Central memory CD4-positive, alpha-beta T cell (primary cell): ENCODE measurements at places on chromosomes 12 and 14.

GRCh38 chr12:6684609-6685008 lies 4.6 kb downstream of the ZNF384 start:
- peak; percentile 42 for DNase-seq

DNA sequence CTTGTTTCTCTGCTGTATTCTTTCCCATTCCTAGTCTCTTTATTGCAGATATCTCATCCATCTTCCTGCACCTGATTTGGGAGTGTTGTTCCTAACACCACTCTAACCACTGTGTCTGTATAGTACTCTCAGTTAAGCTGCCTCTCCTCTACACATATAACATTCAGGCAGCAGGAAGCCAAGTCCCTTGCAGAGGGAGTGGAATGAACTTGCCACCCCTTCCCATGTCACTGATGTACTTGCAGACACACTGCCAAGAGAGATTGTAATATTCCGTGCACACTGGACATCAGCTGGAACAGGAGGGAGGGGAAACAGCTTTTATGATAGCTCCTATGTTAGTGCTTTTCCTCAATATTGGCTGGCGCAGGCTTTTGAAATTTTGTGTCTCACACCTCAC lies 281.6 kb upstream of the E2F7 start:
- DNase-seq = no peak

DNA sequence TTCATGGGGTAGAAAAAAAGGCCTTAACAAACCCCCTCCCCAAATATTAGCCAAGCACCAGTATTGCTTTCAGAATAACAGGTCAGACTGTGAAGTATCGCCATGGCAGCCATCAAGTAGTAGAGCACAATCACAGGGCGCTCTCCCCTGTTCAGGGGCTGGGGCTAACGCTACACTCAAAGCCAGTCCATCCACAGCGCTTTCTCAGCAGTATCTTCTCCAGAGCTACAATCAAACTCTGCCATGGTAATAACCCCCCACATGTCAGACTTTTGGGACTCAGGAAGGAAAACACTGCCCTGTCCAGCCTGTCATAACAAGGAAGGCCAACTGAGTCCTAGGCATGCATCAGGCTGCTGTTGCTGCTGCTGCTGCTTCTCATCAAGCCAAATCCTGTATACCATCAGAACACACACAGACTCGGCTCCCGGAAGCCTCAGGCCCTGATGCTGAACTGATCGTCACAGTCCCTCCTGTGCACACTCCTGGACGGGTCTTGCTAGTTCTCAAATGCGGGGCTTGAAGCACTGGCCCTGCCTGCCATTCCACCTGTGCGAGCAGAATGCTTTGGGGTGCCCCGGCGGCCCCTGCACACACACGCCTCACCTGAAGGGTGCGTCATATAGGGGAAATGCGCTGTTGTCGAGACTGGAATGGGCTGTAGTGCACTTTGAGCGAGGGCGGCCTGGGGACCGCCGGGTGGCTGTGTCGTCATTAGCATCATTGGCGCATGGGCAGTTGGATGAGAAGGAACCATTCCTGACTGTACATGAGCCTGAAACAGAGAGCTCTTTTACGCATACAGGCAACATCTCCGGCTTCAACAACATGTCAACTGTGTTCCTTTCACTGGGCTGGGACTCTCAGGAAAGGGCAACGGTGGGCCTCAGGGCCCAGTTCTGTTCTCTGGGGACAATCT lies 47.6 kb downstream of the SH2B3 start:
- no peak for DNase-seq

DNA sequence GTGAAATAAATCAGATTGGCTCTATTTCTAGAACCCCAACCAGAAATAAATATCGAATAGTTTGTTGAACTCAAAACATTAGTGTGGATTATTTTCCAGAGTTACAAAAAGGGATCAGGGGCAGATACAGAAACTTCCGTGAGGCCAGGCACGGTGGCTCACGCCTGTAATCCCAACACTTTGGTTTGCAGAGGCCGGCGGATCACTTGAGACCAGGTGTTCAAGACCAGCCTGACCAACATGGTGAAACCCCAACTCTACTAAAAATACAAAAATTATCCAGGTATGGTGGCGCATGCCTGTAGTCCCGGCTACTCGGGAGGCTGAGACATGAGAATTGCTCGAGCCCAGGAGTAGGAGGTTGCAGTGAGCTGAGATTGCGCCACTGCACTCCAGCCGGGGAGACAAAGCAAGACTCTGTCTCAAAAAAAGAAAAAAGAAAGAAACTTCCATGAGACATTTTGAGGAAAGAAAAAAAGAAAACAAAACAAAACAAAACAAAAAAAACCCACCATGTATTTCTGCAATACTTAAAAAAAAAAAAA lies 2.1 kb downstream of the FBXO21 start:
- DNase-seq = no peak

- no peak for DNase-seq
Measured at GRCh38 chr14:60183138-60183537, 17.9 kb upstream of the DHRS7 start.

- no peak for DNase-seq
Measured at GRCh38 chr14:94020267-94020666, 5.9 kb upstream of the OTUB2 start.

GRCh38 chr12:117727301-117727700 lies 241.5 kb downstream of the KSR2 start:
- no peak for DNase-seq

DNA sequence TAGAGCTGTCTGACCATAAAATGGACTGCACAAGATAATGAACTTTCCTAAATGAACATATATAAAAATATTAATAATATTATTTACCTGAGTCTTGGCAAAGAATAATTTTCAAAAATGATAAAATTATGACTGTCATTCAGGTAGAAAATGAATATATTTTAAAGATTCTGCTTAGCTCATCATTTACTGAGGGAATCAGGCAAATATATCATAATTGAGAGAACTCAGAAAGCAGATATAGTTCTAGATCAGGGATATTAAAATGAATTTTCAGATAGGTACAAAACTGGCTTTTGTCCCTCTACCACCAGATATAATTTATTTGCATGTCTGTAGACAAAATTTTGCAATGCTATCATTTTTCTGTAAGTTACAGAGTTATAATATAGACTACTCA lies 86.1 kb upstream of the CPM start:
- no peak for DNase-seq

GRCh38 chr14:100698666-100699448 lies 27.8 kb upstream of the DLK1 start:
- no peak for DNase-seq

DNA sequence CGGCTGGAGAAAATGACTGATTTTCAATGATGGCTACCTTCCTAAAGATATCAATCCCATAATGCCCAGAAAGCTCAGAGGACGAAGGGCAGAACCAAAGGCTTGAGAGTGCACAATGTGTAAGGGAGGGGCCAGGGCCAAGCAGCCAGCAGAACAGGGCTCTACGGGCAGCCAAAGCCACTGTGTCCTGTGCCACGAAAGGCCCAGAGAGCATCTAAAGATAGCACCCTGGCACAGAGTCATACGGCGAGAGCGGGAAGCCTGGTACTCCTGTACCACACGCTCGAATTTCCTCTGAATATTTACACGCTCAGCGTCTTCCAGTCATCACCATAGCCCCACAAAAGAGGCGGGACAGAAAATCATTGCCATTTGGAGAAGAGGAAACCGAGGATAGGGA lies 39.5 kb downstream of the PRMT8 start:
- DNase-seq = no peak

- no peak for DNase-seq
Measured at GRCh38 chr12:53048033-53048779, 1.7 kb upstream of the TNS2 start.

DNA sequence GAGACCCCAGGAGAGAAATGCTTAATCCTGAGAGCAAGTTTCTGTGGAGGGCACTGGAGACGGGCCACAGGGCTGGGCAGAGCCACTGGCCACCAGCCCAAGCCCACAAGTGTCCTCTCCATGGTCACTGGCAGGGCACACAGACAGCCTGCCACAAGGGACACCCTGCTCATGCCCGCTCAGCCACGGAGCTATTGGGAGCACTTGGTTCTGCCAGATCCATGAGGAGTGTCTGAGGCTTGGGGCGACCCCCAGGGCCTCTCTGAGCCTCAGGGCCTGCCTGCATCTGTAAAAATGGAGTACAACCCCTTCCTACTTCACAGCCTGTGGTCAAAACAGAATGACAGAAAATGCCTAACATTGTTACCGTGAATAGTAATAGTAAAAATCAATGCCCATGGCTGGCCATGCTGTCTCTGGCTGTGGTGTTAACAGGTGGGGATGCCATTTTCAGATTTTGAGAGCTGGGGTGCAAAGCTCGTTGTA lies 3.2 kb downstream of the PGF start:
- DNase-seq = no peak

DNA sequence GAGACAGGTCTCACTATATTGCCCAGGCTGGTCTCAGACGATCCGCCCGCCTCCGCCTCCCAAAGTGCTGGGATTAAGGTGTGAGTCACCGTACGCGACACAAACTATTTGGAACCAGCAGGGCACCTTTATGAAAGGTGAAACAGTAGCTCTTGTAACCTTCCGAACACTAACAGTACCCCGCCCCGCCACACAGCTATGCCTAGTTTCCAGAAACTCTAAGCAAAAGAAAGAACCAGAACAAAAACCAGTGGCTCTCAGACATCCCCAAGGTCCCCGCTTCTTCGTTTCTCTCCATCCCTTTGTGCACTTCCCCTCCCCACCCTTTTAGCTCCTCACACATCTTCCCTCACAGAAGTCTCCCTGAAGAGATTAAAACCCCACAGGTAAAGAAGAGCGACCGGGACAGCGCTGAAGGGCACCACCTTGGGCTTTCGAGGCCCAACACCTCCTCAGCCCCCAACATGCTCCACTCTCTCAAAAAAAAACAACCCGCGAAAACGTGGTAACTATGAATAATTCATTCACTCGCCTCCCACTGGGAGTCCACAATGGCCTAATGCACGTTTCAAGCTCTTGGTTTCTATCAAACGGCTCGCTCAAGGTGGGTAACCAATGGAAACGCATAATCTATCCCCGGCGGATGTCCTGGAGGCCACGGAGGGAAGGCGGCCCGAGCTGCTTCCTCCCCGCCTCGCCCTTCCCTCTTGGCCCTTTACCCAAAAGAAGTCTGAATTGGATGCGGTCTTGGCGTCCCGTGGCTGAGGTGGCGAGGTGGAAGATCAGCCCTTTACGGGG lies 877 bp downstream of the BAG5 start:
- peak; percentile 30 for DNase-seq

DNA sequence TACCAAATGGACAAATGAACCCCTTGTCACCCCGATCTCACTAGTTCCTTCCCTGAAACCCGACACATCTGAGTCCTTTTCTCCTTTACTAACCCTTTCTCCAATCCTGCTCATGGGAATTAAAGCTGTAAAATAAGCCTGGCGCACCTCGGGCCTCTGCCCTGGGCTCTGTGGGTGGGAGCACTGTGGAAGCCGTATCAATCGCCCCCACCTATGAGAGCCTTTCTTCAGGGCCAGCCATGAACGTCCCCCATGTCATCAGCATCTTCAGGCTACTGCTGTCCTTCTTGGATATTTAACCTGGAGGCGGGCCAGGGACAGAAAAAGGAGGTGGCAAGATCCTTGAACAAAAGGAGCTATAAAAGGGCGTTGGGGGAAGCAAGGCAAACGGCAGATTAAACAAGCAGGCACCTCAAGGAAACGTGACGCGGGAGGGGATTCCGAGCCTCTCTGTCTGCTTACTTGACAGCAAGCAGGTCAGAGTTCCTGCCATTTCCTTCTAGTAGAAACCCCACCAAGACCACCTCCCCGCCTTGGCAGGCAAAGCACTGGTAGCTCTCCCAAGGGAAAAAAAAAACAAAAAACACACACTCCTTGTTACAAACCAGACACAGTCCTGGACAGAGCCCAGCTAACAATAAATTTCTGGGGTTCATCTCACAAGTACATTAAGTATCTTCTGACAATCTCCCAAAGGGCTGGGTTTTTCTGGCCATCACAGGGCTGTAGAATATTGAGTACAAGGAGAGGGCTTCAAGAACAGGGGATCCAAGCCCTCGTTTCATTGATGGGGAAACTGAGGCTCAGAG lies 62.9 kb downstream of the DPF3 start:
- DNase-seq = no peak

DNA sequence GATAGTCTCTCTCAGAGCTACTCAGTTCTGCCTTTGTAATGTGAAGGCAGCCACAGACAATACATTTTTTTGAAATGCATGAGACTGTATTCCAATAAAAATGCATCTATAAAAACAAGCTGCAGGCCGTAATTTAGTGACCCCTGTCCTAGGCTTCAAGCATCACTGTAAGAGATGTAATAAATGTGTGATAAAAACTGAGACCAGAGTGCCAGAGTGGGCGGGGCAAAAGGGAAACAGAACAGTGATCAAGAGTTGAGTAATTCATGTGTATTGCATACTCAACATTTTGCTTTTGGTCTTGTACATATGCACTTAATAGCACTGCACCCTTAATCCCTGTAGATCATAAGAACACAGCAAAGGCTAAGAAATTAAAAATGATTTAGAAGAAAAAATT lies 743.5 kb downstream of the DIO2 start:
- no peak for DNase-seq

- no peak for DNase-seq
Measured at GRCh38 chr14:101834397-101834796, 72.9 kb downstream of the PPP2R5C start.

DNA sequence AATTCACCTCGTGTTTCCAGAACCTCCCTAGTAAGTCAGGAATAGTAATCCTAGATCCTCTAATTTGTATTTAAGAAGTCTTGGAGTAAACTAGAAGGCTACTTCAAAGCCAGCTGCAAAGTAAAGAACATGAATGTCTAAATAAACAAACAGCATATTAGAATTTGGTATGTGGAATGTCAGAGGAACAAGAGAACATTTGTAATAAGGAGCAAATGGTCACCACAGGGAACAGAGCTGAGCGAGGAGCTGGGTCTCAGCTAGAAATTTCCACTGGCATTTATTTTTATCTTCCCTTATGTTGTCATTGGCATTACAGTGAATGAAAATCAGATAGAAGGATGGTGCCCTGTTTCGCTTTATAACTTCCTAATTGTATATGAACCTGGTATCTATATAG lies 50.2 kb downstream of the FRMD6 start:
- no peak for DNase-seq

GRCh38 chr12:4044101-4044500 lies 170.9 kb upstream of the PARP11 start:
- no peak for DNase-seq

- peak; percentile 31 for DNase-seq
Measured at GRCh38 chr14:100654814-100655740, 67.9 kb upstream of the BEGAIN start.

- DNase-seq = no peak
Measured at GRCh38 chr12:94595152-94595551, 55.2 kb downstream of the TMCC3 start.

DNA sequence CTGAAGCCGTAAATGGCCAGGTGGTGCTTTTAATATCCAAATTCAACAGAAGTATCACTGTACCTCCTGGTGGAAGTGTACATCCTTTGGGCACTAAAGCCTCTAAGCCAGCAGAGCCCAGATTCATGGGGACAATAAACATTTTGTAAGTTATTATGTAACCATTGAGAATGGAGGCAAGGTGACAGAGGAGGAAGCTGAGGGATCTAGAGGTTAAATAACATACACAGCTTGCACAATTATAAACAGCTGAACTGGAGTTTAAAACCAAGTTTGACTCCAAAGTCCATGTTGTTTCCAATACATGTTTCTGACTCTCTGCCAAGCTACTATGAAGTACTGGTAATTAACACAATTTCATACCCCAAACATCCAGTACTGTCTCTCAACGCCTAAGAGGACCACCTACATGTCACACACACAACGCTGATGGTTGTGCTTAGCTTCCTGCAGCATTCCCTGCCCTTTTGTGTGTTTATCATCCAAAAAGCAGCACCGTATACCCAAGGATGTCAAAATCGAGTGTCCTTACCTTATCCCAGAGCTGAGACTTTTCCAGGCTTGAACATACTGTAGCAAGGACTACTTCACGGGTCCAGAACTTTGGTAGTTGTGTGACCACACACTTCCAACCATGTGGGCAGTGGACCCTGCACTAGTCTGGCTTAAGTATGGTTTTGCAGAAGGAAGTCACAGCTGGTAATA lies 41.3 kb downstream of the EGLN3 start:
- DNase-seq = no peak
